NCI-H526 treated with DMSO at 0.1 percent for 48 hours (cell line): ENCODE measurements at places on chromosomes 1 and 21.
A peak's percentile ranks its signal among the peaks of the same experiment; 100 is the strongest.

GRCh38 chr1:99623554-99623953 lies 22.4 kb upstream of the PALMD start:
- DNase-seq, result no peak

GRCh38 chr21:41630249-41630648 lies 122.3 kb upstream of the TMPRSS2 start:
- DNase-seq, result no peak

DNA sequence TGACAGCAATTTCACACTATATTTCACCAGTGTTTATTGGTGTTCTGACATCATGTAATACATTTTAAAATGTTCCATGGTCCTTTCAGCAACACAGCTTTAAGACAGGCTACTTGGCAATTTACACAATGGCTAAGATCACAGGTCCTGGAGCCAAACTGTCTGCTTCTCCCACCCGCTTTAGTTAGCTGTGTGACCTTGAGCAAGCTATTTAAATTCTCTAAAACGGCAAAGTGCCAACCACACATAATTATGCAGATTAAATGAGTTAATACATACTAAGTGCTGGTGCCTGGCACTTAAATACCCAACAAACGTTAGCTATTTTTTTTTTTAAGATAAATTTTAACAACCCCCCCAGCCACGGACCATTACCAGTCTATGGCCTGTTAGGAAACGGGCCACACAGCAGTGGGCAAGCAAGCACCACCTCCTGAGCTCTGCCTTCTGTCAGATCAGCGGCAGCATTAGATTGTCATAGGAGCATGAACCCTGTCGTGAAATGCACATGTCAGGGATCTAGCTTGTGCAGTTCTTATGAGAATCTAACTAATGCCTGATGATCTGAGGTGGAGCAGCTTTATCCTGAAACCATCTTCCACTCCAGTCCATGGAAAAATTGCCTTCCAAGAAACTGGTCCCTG lies 26.9 kb downstream of the SOD1 start:
- DNase-seq, result no peak

GRCh38 chr1:219329578-219329977 lies 155.9 kb downstream of the LYPLAL1 start:
- no peak for DNase-seq

DNA sequence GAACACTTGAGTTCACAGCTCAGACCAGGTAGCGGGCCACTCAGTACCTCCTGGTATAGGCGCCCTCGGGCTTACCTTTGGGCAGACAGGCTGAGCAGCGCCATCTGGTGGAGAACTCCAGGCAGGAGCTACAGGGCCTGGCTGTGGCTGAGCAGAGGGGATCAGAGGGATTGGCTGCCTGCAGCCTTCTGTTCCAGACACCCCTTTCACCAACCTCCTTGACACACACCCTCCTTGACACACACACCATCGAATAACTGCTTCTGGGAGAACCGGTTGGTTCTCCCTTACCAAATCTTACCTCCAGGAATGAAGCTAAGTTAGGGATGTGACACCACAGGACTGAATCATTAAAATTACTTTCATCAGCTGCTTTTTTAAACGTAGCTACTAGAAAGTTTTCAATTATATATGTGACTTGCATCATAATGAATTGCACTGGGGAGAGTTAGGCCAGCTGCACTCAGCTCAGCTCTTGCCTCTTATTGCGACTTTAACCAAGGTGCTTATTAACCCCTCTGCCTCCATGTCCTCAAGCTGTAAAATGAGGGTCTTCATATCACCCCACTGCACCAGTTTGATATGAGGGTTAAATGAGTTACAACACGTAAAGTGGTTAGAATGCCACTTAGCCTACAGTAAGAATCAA lies 6.6 kb downstream of the LIN28A start:
- DNase-seq, result peak; percentile 52

DNA sequence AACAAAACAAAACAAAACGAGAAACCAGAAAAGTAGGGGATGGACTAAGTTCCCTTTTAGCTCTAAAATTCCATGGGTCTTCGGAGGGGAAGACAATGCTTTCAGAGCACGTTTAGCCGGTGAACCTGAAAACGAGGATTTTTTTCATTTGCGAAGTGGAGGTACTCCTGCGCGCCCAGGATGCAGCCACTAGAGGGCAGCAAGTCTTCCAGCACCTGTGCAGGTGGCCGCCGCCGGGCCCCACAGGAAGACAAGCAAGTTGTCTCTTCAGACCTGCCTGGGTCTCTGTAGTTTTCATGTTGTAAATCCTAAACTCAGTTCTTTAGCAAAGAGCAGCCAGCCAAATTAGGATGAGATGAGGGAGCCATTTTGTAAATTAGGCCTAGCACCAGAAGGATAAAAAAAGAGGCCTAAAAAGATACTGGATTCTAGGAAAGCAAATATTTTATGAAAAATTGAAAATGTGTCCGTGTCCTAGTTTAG lies 17.7 kb upstream of the SNX27 start:
- peak; percentile 90 for DNase-seq

- no peak for DNase-seq
Measured at GRCh38 chr1:55781944-55782482, 566.8 kb upstream of the USP24 start.

GRCh38 chr1:104868794-104869193 lies 1119.1 kb downstream of the AMY1C start:
- DNase-seq, result no peak

DNA sequence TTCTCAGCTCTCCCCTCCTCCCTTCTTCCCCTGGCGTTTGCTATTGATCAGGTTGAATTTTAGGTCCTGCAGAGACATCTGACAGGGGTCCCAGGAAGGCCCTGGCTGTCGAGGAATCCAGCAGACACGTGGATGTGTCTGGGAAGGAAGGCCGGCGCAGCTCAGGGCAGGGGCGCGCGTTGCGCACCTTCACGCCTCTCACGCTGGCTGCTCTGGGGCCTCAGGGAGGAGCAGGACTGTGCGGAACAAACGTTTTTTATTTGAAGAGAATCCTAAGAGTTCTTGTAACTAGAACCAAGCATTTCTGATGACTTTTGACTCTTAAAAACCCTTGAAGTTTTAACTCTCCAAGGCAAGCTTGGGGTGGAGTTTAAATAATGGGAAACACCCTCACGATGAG lies 54.2 kb downstream of the SLC37A1 start:
- DNase-seq, result no peak

DNA sequence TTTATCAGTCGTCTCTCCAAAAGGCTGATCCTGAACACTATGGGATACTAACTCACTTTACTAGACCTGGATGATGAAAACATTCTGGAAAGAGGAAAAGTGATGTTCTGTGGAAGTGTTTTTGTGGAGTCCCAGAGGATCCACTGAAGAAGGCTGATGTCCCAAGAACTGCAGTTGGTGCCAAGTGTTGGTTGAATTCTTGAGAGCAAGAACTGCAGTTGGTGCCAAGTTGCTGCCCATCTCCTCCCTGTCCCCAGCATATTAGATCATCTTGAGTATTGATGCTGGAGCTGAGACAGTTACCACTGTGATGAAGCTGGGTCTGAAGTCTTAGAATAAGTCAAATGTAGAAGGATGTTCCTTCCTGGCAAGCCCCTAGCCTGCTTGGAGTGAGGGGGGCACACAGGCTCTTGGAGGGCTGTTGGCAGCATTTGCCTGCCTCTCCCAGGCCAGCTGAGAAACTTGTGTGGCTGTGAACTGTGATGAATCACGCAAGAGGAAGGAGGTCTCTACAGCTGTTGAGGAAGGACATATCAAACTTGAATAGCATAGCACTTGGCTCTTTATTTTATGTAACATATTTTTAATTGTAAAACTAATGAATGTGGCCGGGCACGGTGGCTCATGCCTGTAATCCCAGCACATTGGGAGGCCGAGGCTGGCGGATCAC lies 48.1 kb downstream of the DNAJC6 start:
- DNase-seq, result no peak

DNA sequence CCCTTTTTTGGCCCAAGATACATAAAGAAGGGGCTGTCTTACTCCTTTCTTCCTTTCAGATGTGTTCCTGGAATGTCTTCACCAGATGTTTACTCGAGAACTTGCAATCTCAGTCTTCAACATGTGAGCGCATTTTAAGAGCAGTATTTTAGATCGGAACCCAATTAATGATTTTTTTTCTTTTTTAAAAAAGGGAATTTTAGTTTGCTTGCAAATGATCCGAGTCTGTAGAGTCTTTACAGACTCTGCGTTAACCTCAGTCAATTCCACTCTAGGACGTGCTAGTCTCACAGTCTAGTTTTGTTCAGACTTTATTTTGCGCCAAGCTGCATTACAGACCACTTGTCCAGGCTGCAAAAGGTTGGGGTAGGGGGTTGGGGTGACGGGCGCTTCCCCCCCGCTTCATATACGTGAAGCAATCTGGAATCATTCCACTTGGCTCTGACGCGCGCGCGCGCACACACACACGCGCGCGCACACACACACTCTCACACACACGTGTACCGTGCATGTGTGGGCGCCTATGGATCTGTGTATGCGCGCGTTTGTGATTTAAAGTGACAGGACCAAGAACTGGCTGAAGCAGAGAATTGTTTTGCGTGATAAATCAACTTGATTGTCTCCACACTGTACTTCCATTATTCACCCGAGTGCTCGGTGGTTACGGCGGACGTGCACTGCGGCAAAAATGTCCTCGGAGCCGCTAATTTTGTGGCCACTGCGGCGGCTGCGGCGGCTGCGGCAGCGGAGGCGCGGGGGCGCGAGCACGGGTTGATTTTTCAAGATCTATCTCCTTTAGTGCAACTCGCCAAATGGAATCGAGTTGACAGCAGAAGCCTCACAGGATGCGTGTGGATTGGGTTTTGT lies 25.6 kb upstream of the NFIA start:
- DNase-seq, result peak; percentile 51

DNA sequence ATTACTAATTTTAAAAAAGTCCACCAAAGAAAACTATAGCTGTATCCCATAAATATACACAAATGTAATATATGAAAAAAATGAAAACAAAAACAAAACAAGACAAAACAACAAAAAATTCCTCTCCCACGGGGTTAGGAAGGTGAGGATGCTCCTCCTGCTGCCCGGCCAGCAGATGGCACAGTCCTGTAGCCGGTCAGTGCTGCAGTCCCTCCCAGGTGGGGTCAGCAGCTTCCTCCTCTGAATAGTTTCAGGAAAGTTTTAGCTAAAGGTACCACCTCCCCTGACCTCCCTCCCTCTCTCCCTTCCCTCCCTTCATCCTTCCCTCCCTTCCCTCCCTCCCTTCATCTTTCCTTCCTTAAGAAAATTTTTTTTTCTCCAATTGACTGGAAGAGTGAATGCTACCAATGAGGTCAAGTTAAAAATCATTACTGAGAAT lies 67.8 kb upstream of the BCL10 start:
- no peak for DNase-seq

- no peak for DNase-seq
Measured at GRCh38 chr1:39142401-39143060, 62.0 kb upstream of the MACF1 start.

- peak; percentile 47 for DNase-seq
Measured at GRCh38 chr1:151534662-151535278, 5.3 kb upstream of the TUFT1 start.

- no peak for DNase-seq
Measured at GRCh38 chr1:174550296-174550695, 102.5 kb downstream of the GPR52 start.

DNA sequence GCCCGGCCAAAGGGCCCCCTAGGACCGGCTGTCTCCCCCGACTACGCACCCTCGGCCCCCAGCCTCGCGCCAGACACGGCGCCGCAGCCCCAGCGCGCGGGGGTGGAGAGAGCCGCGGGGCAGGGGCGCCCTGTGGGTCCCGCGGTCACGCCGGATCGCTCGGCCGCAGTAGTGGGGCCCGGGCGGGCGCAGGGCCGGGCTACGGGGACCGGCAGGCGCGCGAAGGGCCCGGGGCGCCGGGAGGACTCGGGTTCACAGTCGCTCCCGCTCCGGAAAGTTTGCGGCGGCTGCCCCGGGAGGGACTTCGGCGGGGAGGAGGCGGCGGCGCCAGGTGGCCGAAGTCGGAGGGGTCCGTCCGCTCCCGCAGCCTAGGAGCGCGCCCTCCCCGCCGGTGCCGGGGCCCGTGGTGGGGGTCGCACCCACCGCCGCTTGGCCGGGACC lies 7.1 kb upstream of the ZNF669 start:
- no peak for DNase-seq

GRCh38 chr1:152411134-152411533 lies 2.9 kb downstream of the CRNN start:
- DNase-seq, result no peak

DNA sequence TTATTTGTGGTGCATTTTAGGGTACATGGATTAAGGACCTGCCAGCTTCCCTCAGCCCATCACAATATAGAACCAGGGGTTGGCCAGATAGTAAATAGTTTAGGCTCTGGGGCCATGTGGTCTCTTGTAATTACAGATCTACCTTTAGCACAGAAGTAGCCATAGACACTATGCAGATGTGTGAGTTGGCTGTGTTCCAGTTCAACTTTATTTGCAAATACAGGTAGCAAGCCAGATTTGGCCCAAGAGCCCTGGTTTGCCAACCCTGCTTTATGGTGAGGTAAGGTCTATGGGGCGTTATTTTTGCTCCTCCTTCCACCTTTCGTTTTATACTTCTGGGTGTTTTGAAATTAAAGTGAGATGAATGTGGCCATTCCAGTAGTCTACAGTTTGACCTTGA lies 48.7 kb downstream of the MRPS6 start:
- no peak for DNase-seq

DNA sequence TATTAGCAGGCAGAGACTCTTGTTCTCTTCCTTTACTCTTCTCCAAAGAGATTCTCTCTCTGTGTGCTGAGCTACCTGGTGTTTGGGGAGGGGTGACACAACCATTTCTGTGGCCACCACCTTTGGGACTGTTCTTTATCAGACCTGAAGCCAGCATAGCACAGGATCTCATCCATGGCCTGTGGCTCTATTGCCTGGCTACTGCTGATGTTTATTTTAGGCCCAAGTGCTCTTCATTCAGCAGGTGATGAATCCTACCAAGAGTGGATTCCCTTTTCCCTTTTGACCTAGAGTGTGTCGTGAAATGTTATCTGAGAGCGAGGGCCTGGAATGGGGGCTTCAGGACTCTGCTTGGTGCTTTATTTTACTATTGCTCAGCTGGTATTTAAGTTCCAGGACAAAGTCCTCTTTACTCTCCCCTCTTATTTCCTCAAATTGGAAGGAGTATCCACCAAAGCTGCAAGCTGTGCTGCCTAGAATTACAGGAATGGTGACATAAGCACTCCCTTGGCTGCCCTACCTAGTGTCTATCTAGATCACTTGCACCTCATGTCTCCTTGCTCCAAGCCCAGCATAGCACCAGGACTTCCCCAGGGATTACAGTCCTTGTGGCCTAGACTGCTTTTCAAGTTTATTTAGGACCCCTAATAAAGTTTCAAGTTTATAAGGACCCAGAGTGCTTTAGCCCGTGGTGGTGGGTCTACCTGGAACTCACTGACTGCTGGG lies 94.7 kb upstream of the GPR52 start:
- no peak for DNase-seq

- DNase-seq, result no peak
Measured at GRCh38 chr1:30146448-30146847, 576.9 kb downstream of the MATN1 start.
